Stimulated activated CD4-positive, alpha-beta T cell treated with anti-CD3 and anti-CD28 coated beads, TNF-alpha, amount 100 ng/mL, for 1 hour (primary cell): ENCODE measurements at places on chromosomes 11 and 22.

- DNase-seq, result no peak
These were observed 90.3 kb downstream of the PAX6 start for GRCh38 chr11:31720671-31721365.

- no peak for DNase-seq
These were observed 62.8 kb upstream of the PRR5 start for GRCh38 chr22:44638971-44639760.

DNA sequence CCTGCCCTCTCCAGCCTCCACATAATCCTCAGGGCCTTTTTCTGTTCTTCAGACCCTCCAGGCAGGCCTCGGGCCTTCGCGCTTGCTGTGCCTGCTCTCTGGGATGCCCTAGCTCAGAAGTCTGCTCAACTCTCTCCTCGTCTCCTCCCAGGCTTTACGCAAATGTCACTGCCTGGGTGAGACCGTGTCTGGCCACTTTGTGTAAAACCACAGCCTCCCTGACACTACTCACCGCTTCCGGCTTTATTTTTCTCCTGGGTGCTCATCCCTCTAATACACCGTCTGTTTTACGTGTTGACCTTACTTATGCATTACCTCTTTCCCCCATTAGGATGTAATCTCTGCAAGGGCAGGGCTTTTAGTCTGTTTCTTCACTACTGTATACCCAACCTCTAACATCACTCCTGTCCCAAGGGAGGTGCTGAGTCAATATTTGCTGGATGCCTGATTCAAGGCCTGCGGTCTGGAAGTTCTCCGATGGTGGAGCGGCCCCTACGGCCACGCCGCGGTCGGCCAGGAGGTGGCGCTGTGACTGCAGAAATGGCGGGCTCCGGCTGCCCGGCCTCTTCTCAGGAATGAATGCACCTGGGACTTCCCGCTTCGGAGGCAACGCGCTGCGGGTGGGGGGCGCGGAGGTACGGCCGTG, 58.2 kb upstream of the THY1 start:
- DNase-seq, result no peak

- no peak for DNase-seq
These were observed 251.2 kb downstream of the TENM4 start for GRCh38 chr11:79189601-79190000.

DNA sequence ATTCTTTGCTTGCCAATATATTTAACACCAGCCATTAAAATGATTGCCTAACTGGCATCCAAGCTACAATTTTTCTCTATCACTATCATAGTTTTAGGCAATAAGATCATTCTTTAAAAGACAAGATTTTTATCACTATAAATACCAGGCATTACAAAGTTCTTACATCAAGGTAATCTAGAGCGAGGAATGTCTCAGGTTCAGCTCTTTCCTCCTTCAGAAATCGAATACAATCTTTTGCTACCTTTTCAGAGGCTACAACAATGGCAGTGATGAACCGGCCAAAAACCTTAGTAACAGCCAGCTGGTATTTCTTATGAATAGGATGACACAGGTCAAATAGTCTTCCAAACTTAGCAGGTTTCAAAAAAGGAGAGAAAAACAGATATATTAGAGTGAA, 23.9 kb downstream of the SMC1B start:
- DNase-seq, result no peak

- DNase-seq, result no peak
These were observed 156.0 kb upstream of the CADM1 start for GRCh38 chr11:115660030-115660805.

DNA sequence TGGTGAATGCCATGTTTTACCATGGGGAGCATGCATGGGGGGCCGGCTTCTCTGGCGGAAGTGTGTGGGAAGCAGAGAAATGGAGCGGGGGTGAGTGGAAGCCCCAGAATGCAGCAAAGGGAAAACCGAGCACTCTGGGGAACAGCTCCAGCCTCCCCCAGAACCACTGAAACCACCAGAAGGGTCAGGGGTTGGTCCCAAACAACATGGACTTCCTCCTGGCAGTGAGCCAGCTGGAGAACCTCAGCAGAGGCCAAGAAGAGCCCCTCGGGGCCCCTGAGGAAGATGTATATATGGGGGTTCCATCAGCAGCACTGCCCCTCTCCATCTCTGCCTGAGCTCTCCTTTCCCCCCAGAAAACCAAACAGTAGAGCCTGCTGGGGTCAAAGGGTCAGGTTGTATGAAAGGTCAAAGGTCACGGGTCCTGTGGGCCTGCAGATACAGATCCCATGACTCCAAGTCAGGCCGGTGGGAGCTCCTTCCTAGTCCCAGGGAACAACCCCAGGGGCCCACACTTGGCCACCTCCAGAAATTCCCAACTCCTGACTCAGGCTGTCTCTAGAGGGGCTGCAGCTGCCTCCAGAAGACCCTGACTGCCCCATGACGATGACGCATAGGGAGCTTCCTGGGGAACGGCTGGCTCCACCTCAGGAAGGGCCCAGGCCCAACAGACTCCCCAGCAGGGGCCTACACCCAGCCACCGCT, 48.5 kb upstream of the TIMP3 start:
- no peak for DNase-seq

- DNase-seq, result no peak
These were observed 39.7 kb upstream of the CCDC89 start for GRCh38 chr11:85725510-85726258.

- no peak for DNase-seq
These were observed 614 bp downstream of the SELENOM start for GRCh38 chr22:31106731-31107177.

- DNase-seq, result no peak
These were observed 118.2 kb upstream of the BLID start for GRCh38 chr11:122234257-122234656.

- no peak for DNase-seq
These were observed 238.7 kb downstream of the FAM181B start for GRCh38 chr11:82494988-82495432.

DNA sequence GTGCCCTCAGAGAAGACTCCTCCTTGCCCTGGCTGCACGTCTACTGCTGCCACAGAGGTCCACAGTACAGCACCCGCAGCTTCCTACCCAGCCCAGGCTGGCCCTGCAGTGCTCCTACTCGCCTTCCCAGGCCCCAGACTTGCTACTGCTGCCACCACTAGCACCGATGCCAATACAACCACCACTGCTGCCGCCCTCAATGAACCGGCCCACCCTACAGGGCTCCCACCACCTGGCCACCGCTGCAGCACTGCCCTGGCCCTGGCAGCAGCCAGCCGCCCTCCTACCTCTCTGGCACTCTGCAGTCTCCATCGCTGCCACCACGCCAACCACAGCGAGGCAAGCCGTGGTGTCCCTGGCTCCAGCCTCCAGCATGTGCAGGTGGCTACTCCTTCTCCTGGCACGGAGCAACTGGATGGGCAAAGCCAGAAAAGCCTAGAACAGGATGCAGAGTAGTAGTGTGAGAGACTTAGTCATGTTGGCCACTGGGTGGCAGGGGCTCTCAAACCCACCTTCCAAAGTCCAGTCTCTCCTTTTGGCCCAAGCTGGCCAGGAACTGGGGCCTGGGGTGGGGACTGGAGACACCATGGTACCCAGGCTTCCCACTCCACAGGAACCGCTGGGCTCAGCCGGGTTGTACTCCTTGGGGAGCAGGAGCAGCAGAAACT, 39.4 kb downstream of the C22orf42 start:
- DNase-seq, result no peak

- DNase-seq, result no peak
These were observed 311.4 kb downstream of the NELL1 start for GRCh38 chr11:20980736-20981135.

DNA sequence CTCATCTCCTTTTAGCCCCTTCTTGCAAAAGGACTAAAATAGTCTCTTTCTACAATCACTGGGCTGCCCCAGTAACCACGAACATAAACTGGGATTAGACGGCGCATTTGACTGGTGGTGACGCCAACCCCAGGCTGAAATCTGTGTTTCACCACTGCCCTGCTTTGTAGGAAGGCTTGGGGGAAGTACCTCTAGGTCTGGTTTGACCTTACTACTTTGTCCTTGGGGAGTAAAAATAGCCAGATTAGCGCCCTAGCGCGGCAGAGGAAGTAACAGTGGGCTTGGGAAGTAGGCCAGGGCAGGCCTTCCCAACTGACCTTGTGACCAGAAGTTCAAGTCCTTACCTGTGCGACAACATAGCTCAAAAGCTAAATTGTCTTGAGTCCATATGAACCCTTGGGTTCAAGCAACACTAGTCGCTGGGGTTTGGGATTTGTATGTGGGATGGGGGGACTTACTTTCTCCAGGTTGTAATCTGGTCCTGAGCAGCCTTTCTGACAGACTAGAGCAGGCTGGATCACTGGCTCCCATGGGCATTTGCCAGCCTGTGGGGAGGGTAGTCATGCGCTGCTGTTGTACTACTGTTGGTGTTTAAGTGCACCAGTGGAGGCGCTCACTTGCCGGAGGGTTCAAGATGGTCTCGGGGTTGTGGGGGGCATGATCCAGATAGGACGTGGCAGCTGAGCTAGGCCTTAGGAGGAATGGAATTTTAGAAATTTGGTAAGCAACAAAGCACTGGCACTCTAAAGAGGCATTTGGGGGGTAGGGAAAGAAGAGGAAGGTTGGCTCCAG, 953 bp upstream of the PACS1 start:
- no peak for DNase-seq

DNA sequence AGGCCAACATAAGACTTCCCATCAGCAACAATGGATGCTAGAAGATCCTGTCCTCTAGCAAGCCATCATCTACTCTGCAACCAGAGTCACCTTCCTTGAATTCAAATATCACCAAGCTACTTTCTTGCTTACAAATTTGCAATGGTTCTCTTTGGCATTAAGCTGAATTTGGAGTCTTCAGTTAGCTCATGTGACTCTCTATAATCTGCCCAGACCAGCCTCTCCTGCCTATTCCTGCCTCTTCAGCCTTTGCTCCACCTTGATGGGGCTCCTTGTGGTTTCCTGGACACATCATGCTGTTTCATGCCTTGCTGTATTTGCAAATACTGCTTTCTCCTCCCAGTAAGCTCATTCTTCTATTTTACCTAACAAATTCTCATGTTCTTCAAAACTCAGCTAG, 82.3 kb downstream of the RASSF10 start:
- DNase-seq, result no peak

GRCh38 chr22:44686873-44687600, 15.0 kb upstream of the PRR5 start:
- no peak for DNase-seq

GRCh38 chr22:49325531-49326395, 501.9 kb downstream of the BRD1 start:
- DNase-seq, result no peak

DNA sequence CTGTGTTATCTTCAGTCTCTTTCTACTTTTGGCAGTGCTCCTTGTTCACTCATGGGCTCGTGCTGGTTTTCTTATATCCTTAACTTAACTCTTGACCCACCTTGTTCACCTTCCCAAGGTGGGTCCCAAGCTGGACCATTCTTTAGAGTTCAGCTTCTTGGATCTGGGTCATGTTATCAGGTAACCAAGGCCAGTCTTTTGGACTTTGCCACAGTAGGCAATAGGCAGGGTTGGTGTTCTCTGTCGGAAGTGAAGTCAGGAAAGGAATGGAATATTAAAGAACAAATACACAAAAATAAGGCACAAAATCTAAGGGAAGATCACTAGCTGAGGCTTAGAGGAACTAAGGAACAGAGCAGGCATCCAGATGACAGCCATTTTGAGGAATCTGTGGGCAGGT, 202.7 kb downstream of the ARHGAP42 start:
- DNase-seq, result no peak

DNA sequence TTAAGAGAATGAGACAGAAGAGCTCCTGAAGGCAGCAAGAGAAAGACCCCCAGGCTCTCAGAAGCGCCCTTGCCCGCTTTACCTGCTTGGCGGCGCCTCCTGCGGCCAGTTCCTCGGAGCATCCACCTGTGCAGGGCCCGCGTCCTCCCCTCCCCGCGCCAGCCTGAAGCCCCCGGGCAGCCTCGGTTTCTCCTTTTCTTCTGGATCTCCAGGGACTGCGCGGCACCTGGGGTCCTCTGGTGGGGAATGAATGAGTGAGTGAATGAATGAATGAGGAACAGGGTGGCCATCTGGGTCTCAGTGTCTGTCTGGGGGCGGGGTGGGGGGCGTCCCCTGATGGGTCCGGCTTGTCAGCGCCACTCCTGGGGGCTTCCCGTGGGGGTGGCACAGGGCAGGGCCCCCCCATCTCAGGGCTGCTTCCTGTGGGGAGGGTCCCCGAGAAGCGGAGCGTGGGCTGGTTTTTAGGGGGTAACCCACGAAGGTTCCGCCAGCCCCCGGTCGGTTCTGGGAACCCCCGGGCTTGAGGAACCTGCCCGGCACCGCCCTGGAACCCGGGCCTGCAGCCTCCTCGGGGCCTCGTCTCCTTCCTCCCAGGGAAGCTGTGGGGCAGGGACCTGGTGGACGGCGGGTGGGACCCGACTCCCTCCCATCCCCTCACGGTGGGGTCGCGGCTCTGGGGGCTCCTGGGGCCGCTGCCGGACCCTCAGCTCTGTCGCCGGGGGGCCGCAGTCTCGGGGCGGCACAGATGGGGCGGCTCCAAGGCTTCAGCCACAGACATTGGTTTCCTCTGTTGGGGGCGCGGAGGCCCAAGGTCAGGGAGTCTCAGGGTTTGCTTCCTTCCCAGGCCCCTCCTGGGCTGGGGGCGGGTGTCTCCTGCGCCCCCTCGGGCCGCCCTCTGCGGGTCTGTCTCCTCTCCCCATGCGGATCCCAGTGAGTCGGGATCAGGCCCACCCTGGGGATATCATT, 8.3 kb upstream of the KRTAP5-7 start:
- no peak for DNase-seq

GRCh38 chr11:123719452-123719851, 22.0 kb downstream of the ZNF202 start:
- DNase-seq, result no peak

DNA sequence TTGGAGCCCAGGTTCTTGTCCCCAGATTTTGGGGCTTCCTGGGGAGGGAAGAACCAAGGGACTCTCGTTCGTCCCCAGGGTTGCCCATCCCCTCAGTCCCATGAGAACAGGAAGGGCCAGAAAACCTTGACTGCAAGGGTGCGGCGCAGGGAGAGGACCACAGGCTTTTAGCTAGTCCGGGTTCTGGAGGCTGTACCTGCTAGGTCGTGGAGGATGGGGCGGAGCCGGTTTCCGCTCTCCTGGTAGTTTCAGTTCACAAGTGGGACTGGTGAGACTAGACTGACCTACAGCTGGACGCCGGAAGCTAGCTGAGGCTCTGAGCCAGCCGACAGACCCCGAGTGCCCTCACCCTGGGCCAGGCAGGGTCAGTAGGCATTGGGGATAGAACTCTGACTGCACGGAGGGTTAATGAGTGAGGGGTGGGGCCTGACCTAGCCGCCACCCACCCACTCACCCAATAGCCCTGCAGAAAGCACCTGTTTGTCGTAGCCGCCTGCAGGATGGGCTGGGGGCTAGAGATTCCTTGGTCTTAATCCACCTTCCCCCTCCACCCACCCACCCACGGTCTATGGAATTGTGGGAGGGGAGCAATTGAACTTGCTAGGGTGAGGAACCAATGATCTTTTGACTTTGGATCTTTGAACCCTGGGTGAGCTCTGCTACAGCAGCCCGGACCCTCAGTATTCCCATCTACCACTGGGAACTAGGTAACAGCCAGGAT, 1.5 kb downstream of the MAFF start:
- no peak for DNase-seq

DNA sequence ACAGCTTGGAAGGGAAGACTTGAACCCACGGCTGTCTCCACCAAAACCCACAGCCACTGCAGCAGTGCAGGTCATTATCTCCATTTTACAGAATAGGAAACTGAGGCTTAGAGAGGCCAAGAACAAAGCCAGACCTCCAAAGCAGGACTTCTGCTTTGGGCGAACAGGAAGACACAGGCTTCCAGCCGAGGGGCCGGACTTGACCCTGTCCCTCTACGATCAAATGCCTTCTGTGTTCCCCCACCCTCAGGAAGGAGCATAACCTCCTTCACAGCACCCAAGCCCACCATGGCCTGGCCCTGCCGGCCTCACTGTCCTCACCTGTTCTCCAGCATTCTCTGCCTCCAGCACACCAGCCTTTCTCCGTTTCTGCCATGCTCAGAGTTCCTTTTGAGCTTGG, 15.8 kb downstream of the IGLL1 start:
- no peak for DNase-seq
